Chondrocyte (in vitro differentiated cells): ENCODE measurements at places on chromosomes 13 and 19. TPM values are rescaled to one million over a fixed set of nuclear protein-coding genes. Genes with fewer than 3 reads are reported as not detected.

GRCh38 chr13:49217962-49218492 lies 2.1 kb upstream of the MLNR start:
- H3K27ac ChIP-seq = no peak overlapping the region
- peaks cover 43% of the 10 kb centered on the region for H3K27me3 ChIP-seq
- H3K4me1 ChIP-seq = no peaks in the 10 kb centered on the region
- H3K36me3 ChIP-seq = peaks cover 5% of the 10 kb centered on the region

- H3K4me3 ChIP-seq = peak overlapping the region; percentile 10
- no peak for DNase-seq
- no peak overlapping the region for H3K27ac ChIP-seq
- H3K36me3 ChIP-seq = peaks cover 6% of the 10 kb centered on the region
- H3K27me3 ChIP-seq = no peaks in the 10 kb centered on the region
- H3K4me1 ChIP-seq = peaks cover 4% of the 10 kb centered on the region
Observed at GRCh38 chr19:46546194-46546896, 50.7 kb upstream of the PNMA8B start.

DNA sequence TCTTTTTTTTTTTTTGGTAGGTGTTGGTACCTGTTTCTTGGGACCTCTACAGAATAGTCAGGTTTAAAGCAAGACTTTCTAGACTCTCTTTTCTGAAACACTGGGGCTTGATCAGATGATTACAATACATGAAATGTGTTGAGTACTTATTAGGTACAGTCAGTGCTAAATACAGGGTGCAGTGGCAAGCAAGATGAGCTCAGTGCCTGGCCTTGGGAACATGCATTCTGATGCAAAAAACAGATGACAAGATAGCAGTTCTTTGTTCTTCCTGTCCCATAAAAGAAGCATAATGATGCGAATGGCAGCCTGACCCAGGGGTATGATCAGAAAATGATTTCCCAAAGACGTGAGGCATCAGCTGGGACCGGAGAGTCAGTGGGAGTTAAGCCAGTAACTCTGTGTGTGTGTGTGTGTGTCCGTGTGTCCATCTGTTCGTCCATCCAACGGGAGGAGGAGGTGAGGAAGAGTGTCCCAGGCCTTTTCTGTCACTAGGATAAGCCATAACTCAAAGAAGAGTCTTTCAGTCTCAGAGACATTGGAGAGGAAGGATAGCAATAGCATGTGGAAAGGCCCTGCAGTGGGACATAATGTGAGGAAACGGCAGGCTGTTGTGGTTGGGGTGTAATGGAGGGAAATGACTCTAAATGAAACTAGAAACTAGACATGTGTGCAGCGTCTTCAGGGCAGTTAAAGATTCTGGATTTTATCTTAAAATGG lies 32.2 kb downstream of the SLAIN1 start:
- H3K4me1 ChIP-seq = no peaks in the 10 kb centered on the region
- H3K36me3 ChIP-seq = no peaks in the 10 kb centered on the region
- no peak overlapping the region for H3K4me3 ChIP-seq
- no peak overlapping the region for H3K27ac ChIP-seq

- H3K36me3 ChIP-seq = peaks cover 3% of the 10 kb centered on the region
- H3K27me3 ChIP-seq = no peaks in the 10 kb centered on the region
- DNase-seq = no peak
- peaks cover 15% of the 10 kb centered on the region for H3K4me1 ChIP-seq
Observed at GRCh38 chr13:109821103-109821502, 34.7 kb upstream of the IRS2 start.

DNA sequence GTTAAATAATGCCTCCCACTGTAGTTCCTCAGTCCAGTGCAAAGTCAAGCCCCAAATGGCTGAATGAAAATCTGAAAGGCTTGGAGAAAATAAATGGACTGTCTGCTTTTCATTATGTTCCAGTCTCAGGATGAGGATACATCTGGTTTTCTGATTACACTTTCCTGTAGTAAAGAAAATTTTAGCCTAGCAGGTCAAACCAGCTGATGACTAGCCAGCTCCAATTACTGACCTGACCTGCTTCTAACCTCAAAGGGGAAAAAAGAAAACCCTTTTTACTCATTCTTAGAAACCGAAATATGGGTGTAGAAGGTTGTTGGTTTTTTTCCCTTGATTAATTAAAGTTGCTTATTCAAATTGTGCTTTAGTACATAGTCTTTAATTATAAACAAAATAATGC lies 418.4 kb downstream of the EFNB2 start:
- H3K4me3 ChIP-seq = no peak overlapping the region
- no peak for DNase-seq
- no peak overlapping the region for H3K27ac ChIP-seq
- no peaks in the 10 kb centered on the region for H3K27me3 ChIP-seq

- H3K27me3 ChIP-seq = no peaks in the 10 kb centered on the region
- H3K36me3 ChIP-seq = peaks cover 1% of the 10 kb centered on the region
- H3K4me1 ChIP-seq = peaks cover 15% of the 10 kb centered on the region
- peak overlapping the region; percentile 83 for H3K27ac ChIP-seq
- no peak overlapping the region for H3K4me3 ChIP-seq
Observed at GRCh38 chr13:100497389-100497788, 91.2 kb downstream of the GGACT start.

DNA sequence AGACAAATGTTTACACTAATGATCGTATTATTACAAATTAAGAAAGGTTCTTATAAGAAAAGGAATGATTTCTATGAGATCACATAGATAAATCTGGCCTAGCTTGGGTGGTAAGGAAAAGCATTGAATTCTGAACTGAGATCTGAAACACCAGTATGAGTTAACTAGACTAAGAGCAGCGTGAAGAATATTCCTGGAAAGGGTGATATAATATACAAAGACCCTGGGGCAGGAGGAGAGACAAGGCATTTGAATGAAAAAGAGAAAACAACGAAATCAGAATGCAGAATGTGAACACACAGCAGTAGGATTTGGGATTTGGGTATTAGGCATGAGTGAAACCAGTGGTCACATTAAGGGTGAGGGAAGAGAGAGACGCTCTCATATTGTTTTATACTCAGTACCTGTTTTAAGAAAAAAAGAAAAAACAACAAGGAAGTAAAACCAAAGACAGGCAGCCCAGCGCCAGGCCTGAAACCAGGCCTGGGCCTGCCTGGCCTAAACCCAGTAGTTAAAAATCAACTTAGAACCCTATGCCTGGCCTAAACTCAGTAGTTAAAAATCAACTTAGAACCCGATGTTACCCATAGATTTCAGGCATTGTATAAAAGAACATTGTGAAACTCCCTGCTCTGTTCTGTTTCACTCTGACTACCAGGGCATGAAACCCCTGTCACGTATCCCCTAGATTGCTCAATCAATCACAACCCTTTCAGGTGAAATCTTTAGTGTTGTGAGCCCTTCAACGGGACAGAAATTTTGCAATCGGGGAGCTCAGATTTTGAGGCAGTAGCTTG lies 287.1 kb downstream of the ITGBL1 start:
- peaks cover 3% of the 10 kb centered on the region for H3K4me1 ChIP-seq
- no peak overlapping the region for H3K27ac ChIP-seq
- H3K27me3 ChIP-seq = no peaks in the 10 kb centered on the region
- no peak for DNase-seq

DNA sequence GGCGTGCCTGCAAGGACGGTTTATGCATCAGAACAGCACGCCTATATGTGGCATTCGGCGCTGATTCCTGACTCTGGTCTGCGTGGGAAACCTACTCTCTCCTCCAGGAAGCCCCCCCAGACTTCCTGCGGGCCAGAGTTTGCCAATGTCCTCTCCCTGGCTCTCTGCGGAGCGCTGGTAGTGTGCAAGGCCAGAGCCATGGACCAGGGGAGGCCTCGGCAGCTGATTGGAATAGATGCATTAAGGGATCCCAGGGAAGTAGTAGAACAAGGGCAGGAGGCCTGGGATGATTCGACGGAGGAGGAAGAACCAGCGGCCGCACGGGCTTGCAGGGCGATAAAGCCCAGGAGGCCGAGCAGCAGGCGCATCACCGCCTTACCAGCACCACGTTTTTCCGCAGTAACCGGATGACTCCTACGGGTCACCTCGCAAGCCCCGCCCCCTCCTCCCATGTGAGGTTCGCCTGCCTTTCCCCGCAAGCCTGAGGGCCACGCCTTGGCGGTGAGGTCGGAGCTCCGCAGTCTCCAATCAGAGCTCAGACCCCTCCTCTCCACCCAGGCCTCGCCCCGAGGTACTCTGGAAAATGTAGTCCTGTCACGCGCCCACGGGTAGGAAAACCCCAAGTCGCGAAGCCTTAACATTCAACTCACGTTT lies 5.0 kb downstream of the CLEC11A start:
- H3K27ac ChIP-seq = no peak overlapping the region
- H3K36me3 ChIP-seq = no peaks in the 10 kb centered on the region
- H3K27me3 ChIP-seq = peaks cover 7% of the 10 kb centered on the region
- no peak for DNase-seq

DNA sequence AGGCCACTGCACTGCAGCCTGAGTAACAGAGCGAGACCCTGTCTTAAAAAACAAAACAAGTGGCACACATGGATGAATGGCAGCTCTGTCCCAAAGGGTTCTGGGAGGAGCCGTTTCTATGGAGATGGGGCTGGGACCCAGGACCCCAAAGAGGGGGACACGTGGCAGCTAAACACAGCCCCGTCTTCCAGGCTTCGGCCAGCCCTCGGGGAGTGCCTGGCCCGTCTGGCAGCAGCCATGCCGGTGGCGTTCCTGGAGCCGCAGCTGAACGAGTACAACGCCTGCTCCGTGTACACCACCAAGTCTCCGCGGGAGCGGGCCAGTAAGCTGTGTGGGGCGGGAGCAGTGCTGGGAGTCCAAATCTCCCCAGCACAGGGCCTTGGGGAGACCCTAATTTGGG lies 82.4 kb downstream of the RYR1 start:
- H3K36me3 ChIP-seq = no peaks in the 10 kb centered on the region
- H3K27ac ChIP-seq = no peak overlapping the region
- no peak overlapping the region for H3K4me3 ChIP-seq
- peaks cover 18% of the 10 kb centered on the region for H3K27me3 ChIP-seq
- DNase-seq = no peak

GRCh38 chr13:98462946-98463345 lies 114.0 kb downstream of the STK24 start:
- H3K27ac ChIP-seq = peak overlapping the region; percentile 68
- H3K27me3 ChIP-seq = no peaks in the 10 kb centered on the region
- H3K4me1 ChIP-seq = peaks cover 28% of the 10 kb centered on the region

- H3K36me3 ChIP-seq = no peaks in the 10 kb centered on the region
- DNase-seq = no peak
- no peak overlapping the region for H3K4me3 ChIP-seq
- H3K27me3 ChIP-seq = peaks cover 2% of the 10 kb centered on the region
- no peaks in the 10 kb centered on the region for H3K4me1 ChIP-seq
- no peak overlapping the region for H3K27ac ChIP-seq
Observed at GRCh38 chr19:54506079-54506478, 3.4 kb downstream of the LAIR2 start.

DNA sequence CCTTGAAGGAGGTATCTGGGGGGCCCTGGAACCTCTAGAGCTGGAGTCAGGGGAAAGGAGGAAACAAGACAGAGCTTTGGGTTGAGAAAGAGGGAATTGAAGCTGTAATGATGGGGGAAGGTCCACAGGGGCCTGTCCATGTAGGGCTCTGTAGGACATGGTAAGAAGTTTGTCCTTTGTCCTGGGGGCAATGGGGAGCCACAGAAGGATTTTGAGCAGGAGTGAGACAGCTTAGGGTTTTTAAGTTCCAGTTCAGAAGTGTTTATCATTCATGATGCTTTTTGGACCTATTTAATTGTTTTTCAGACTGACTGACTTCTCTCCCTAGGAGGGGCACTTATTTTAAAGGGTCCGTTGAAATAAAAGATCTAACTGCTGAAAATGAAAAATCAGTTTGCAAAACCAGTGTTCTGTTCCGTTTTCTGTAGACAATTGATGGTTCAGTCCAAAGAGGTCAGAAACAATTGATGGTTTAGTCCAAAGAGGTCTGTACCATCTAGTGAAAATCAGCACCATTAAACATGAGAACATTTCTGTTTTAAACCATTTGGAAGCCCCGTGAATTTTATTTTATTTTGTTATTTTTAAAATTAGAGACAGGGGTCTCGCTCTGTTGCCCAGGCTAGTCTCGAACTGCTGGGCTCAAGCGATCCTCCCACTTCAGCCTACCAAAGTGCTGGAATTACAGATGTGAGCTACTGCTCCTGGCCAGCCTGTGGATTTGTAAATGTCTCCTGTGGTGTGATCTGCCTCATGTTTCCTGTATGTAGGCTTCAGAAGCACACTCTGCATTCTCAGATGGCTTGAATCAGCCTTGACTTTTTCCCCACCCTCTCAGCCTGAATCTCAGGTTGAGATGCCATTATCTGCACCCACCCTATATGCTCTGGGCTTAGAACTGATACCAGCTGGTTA lies 8.4 kb downstream of the PLD3 start:
- DNase-seq = no peak
- H3K36me3 ChIP-seq = peaks cover 5% of the 10 kb centered on the region
- peaks cover 4% of the 10 kb centered on the region for H3K4me1 ChIP-seq
- H3K27ac ChIP-seq = no peak overlapping the region
- H3K4me3 ChIP-seq = no peak overlapping the region

GRCh38 chr13:45302507-45302906 lies 38.5 kb downstream of the TPT1 start:
- H3K27ac ChIP-seq = no peak overlapping the region
- H3K4me1 ChIP-seq = no peaks in the 10 kb centered on the region
- H3K27me3 ChIP-seq = no peaks in the 10 kb centered on the region

- peak; percentile 89 for DNase-seq
- peaks cover 22% of the 10 kb centered on the region for H3K4me1 ChIP-seq
- no peak overlapping the region for H3K27ac ChIP-seq
Observed at GRCh38 chr19:33811246-33811645, 14.6 kb downstream of the KCTD15 start.

The SIAH3 gene
- total RNA-seq = 0.02 TPM in 1 of 3 replicates, not detected in the others

The POU2F2 gene
- 0.58 to 1.5 TPM (median 0.62 TPM) in 3 replicates for total RNA-seq

The TMEM255B gene
- total RNA-seq = 2.6 to 7.1 TPM (median 5.2 TPM) in 3 replicates

The TMEM147 gene
- total RNA-seq = 86.3 to 105 TPM (median 90.9 TPM) in 3 replicates

The FAM216B gene
- not detected in 3 replicates for total RNA-seq

The DDA1 gene
- 53.0 to 66.6 TPM (median 63.9 TPM) in 3 replicates for total RNA-seq
